ENCODE measurements at places on chromosomes 1 and 21.

- no peak for DNase-seq
Measured at GRCh38 chr1:66251546-66251945, 282.4 kb upstream of the SGIP1 start.

GRCh38 chr1:57061369-57061768 is 95.6 kb upstream of the C8B start:
- DNase-seq = no peak

DNA sequence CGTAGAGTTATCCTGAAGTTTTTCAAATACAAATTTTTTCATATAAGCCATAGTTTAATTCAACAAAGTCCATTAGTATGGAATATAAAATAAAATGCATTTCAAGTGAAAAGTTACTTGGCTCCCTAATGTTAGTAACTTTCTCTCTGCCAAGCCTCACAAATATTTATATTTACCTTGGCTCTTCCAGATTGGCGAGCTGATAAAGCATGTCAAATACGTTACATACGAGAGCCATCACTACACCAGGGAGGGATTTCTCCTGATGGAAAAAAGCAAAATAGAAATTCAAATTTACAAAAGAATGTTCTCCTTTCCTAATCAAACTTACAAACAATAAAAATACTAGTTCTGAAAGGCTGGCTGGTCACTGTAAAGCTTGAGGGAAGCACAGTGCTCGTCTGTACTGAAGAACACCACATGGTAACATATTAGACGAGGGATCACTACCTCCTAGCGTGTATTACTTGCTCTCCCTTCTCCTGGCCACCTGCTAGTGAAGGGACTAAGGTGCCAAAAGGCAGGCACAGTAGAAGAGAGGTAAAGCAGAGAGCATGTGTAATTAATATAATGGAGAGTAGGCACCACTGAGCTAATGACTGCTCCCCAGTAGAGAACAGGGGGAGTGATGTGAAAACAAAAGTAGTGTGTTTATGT is 80.9 kb downstream of the USP24 start:
- DNase-seq = no peak

- no peak for DNase-seq
Measured at GRCh38 chr1:223848536-223848935, 2.8 kb upstream of the TP53BP2 start.

- DNase-seq = no peak
Measured at GRCh38 chr1:218348628-218349071, 3.5 kb downstream of the TGFB2 start.

- no peak for DNase-seq
Measured at GRCh38 chr1:46948629-46949416, 7.5 kb upstream of the CYP4A11 start.

- DNase-seq = no peak
Measured at GRCh38 chr1:226825037-226825745, 45.2 kb upstream of the PSEN2 start.

DNA sequence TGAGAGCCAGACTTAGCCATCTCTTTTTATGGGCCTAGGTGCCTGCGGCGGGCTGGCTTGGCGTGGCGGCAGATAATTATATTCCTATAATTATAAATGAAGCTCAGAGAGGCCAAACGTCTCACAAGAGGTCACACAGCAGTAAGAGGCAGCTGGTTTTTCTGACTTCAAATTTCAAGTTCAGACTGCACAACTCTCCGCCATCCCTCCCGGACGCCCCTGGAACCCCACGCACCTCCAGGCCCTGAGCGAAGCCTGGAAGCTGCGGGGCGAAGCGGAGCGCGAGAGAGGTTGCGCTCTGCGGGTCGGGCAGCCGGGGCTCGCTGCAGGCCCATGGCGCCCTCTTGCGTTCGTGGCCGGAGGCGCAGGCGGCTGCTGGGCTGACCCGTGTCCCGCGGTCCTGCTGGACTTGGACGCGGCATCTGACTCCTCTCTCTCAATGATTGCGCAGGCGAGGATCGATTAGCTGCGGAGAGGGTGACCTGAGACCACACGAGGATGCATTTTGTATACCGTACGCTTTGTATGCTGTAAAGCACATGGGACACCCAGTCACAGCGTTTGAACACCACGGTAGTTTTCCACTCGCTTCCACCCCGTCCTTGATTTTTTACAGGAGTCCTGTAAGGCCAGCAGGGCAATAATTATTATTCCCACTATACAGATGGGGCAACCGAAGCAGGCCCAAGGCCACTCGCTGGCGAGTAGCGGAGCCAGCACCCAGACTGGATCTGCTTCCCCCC is 272.7 kb downstream of the FOXD2 start:
- DNase-seq = peak; percentile 92

DNA sequence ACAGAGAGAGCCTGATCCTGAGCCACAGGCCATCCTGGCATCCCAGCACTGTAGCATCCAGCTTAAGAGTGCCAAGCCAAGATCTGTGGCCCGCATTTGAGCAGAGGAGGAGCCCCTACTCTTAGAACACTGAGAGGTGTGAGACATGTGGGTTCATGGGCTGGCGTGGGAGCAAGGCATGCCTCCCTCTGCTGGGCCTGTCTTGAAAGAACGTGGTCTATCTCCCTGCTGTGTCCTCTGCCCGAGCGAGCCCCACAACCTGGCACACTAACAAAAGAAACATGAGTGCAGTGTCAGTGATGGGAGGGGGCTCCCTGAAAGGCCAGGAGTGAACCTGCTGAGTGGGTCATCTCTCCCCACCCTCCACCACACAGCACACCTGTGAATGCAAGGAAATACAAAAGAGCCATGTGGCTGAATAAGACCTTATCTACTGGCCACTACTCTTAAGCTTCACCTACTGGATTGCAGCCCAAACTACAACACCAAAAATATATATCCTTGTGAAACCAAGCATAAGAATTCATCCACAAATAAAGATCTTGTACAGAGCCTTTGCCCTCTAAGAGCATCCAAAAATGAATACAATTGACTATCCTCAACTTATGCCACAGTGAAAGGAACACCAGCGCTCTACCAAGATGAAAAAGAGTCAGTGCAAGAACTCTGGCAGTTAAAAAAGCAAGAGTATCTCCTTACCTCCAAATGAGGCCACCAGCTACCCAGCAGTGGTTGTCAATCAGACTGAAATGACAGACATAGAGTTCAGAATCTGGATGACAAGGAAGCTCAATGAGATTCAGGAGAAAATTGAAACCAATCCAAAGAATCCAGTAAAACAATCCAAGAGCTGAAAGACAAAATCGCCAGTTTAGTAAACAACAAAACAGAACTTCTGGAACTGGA is 259.4 kb upstream of the DAB1 start:
- no peak for DNase-seq

DNA sequence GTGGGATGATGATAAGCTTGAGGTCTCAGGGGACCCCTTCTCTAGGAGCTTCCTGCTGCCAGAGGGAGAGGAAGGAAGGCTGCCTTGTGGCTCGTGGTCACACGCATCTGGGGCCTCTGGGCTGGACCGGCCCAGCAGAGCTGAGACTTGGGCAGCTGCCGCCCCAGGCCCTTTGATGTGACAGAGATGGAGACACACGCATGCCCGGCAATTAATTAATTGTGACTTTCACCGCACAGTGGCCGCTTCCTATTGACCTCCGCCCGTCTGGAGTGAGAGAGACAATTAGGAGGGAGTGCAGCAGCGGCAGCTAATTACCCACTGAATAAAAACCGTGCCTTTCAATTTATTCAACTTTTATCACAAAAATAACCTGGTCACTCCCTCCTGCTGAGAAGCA is 16.6 kb upstream of the C1QA start:
- no peak for DNase-seq

GRCh38 chr1:231266811-231267322 is 25.9 kb downstream of the GNPAT start:
- no peak for DNase-seq

DNA sequence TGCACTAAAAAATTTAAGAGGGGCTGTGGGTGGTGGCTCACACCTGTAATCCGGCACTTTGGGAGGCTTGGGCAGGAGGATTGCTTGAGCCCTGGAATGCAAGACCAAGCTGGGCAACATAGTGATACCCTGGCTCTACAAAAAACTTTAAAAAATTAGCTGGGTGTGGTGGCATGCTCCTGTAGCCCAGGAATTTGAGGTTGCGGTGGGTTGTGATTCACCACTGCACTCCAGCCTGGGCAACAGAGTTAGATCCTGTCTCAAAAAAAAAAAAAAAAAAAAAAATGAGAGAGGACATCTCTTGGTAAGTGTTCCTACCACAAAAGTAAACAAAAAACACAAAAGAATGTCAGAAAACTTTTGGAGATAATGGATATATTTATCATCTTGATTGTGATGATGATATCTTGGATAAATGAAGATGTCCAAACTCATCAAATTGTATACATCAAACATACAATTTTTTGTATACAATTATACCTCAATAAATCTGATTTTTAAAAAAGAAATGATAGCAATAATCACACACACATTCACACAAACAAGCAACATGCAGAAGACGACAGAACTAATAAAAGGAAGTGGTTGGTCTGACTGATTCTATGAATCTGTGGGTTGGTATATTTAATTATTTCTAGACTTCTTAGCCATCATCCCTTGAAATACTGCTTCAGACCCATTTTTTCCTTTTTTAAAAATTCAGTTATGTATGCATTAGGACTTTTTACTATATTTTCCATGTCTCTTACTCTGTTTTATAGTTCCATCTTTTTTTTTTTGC is 465.9 kb downstream of the PLA2G4A start:
- no peak for DNase-seq

- DNase-seq = no peak
Measured at GRCh38 chr1:14980621-14981218, 172.8 kb upstream of the TMEM51 start.

- no peak for DNase-seq
Measured at GRCh38 chr1:1436630-1437032, 1.1 kb downstream of the VWA1 start.

DNA sequence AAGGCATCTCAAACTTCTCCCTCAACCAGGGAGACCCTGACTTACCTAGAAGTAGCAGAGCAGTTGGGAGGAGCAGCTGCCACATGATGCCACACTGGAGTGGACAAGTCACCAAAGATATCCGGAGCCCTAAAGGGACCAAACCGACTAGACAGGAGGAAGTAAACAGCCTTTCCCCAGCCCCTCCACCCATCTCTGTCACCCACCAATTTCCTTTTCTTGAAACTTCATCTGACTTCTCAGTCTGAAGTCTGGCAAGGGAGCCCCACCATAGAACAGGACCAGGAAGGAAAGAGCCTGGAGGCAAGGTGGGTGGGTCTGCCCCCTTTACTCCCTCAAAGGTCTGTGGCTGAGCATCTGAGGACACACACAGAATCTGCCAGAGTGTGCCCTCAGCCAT is at the start of gene FCGR3A:
TSS of gene FCGR3A (minus strand) at position 167 of the 400 bp plus-strand sequence. CDS start at position 85, 82 bp downstream.
- no peak for DNase-seq

GRCh38 chr1:6491480-6491962 is at the start of gene PLEKHG5:
PLEKHG5 (minus strand) TSS chr1:6491667; CDS start chr1:6477571, 14,096 bp downstream.
- DNase-seq = no peak

DNA sequence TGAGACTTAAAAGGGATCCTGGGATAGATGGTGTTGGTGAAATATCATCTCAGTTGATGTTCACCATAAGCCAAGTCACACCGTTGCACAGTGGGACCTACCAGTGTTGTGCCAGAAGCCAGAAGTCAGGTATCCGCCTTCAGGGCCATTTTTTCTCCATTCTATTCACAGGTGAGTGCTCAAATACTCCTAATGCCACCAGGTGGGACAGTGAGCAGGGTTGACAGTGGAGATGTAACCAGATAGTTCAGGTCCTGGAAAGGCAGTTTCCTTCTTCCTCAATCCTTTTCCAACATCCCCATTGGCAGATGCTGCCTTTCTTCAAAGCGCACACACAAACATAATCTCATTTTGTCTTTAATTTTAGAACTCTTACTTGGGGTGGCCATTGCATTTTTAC is 11.6 kb downstream of the CD160 start:
- no peak for DNase-seq

DNA sequence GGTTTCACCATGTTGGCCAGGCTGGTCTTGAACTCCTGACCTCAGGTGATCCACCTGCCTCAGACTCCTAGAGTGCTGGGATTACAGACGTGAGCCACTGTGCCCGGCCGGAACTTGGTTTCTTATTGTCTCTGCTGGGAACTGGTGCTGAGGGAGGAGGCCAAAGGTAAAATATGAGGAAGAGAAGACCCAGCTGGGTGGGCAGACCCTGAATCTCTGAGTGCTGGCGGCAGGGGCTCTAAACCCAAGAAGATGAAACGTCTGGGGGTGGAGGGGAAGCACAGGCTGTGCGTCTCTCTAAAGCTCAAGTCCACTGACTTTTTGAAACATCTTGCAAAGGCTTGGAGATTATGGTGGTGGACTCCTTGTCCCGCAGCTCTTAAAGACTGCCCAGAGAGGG is 82.0 kb upstream of the TLR5 start:
- no peak for DNase-seq

- DNase-seq = no peak
Measured at GRCh38 chr1:161261261-161262235, 3.0 kb downstream of the PCP4L1 start.

All from HuH-7.5 (cell line).